Neuronal stem cell (in vitro differentiated cells): ENCODE measurements at places on chromosomes 7 and 10.

- no peak for DNase-seq
These were observed 83.8 kb upstream of the MACROH2A2 start for GRCh38 chr10:69968830-69969229.

- DNase-seq, result no peak
These were observed 8.8 kb upstream of the EBLN1 start for GRCh38 chr10:22226599-22226998.

- DNase-seq, result no peak
These were observed 27.8 kb downstream of the TMEM236 start for GRCh38 chr10:17779784-17780183.

- DNase-seq, result no peak
These were observed 91.5 kb downstream of the GLI3 start for GRCh38 chr7:42145539-42145938.

DNA sequence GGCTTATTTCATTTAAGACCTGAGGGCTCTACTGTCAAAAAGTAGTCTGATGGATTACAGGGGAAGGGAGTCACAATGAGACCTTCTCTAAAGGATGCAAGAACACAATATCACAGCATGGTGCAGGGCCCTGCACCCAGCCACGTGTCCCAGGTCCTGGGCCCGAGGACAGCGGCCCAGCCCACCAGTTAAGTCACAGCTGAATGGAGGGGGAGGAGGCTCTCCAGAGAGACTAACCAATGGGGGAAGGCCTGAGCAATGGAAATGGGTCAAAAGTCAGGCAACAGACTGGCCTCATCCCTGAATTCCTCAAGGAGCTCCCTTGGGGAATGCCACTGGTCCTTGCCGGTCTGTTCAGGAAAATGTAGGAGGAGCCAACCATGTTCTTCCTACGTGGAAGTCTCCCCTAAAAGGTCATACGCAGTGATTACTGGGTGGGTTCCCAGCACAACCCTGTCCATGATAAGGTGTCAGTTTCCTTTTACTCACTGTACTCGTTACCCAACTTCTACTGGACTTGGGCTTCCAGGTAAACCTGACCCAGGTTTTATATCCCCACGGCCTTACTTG lies 28.3 kb downstream of the CCDC3 start:
- DNase-seq, result no peak

- no peak for DNase-seq
These were observed 465.3 kb downstream of the REEP3 start for GRCh38 chr10:63986536-63986935.
